ENCODE measurements at places on chromosomes 11 and 22. TPM values are rescaled to one million over a fixed set of nuclear protein-coding genes. Genes with fewer than 3 reads are reported as not detected.
A peak's percentile ranks its signal among the peaks of the same experiment; 100 is the strongest.

Gene TNNI2
- total RNA-seq = not detected

Gene SNX15
- total RNA-seq = 25.1 TPM

Gene GLB1L3
- total RNA-seq = not detected

Gene ARFGAP2
- 66.1 TPM for total RNA-seq

Gene YPEL4
- not detected for total RNA-seq

Gene BSX
- total RNA-seq = not detected

DNA sequence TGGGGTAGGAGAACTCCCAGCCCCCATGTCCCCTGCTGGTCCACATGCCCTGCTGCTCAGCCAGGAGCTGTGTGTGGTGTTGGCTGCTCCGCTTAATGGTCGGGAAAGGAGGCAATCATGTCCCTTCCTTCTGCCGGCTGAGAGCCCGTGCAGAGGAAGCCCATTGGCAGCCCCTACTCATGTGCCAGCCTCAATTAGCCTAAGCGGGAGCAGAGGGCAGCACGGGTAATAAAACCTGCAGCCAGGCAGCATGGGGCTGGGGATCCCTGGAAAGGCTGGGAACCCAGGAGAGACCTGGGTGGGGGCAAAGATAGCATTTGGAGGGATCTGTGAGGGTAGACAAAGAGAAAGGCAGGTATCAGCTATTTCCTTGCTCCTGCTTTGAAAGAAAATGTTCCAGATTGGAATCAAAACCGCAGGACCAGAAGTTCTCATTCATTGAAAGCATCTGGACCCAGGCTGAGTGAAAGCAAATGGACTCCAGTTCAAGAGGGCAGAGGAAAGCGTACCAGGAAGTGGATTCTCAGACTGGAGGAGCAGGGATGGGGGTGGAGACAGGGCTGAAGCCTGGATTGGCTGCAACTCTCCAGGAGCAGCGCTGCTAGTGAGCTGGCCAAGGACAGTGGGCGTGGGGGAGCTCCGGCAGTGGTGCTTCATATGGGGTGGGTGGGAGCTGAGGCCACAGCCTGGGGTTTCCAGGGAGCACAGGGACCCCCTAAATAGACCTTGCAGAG lies 103.4 kb upstream of the NECTIN1 start:
- no peak for DNase-seq

- DNase-seq = no peak
Measured at GRCh38 chr22:38038890-38039812, 18.1 kb upstream of the PICK1 start.

- no peak for DNase-seq
Measured at GRCh38 chr11:36485298-36486002, 24.6 kb downstream of the TRAF6 start.

DNA sequence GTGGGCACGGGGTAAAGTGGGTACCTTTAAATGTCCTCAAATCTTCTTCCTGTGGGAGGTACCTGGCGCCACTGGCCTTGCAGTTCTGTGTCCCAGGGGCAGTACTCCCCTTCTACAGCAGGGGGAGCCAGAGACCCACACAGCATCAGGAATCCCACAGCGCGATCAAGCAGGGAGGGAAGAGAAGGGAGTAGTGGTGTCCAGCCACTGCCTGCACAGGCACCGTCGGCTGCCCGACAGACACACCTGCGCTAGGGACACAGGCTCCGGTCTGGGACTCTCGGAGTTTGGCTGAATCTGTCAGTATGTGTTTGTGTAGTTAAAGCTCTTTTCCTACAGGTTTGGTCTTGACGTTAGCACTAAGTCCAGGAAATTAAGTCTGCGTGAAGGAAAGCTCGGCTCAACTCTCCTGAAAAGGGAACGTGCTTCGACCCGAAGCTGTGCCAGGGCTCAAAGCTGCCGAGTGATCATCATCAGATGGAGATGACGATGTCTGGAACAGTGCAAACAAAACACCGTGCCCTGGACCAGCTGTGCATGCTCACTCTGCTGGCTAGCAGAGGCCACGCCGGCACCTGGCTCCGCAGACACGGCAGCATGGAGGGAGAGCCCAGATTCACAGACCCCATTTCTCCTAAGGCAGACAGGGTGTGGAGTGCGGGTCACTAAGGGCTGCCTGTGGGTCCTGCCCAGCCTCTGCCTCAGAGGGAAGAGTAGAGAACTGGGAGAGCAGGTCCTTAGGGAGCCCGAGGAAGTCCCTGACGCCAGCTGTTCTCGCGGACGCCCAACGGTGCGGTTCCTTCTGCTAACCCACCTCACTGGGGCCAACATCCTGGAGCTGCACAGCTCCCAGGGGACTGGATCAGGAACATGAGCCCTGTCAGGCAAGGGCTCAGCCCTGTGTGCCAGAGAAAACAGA lies 56.0 kb upstream of the BID start:
- DNase-seq = peak; percentile 53

DNA sequence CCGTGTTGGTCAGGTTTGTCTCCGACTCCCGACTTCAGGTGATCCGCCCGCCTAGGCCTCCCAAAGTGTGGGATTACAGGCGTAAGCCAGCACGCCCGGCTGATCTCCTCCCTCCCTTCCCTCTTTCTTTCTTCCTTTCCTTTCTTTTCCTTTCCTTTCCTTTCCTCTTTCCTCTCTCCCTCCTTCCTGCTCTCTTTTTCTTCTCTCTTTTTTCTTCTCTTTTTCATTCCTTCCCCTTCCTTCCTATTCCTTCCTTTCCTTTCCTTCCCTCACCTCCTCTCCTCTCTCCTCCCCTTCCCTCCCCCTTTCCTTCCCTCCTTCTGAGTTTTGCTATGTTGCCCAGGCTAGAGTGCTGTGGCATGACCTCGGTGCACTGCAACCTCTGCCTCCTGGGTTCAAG lies 3.9 kb upstream of the ZDHHC5 start:
- no peak for DNase-seq

GRCh38 chr11:22199243-22199642 lies 6.4 kb downstream of the ANO5 start:
- no peak for DNase-seq

DNA sequence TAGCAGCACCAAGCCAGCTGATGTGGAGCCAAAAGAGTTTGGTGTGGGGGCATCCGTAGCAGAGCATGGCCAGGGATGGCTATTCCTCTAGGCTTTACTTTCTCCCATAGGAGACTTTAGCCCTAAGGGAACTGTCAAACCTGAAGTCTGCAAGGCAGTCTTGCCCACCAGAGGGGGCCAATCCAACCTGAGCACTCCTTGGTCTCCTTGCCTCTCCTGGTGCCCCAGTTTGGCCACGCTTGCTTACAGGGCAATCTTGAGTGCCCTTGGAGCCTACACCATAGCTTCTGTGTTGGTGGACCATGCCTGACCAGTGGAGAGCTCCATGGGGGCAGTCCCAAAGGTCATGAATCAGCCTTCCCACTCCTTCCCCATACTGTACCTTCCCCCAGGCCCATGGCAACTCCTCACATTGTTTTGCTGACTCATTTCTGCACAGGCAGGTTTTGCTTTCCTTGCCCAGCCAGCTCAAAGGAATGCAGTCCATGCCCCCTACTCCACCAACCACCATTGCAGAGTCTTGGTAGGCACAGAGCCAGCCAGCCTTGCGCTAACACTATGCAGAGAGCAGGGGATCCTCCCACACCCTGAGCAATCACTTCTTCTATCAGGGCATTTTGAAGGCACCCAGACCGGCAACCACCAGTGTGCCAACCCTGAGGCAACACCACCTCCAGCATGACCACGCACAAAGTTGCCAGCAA lies 1421.2 kb upstream of the RAG2 start:
- no peak for DNase-seq

- DNase-seq = no peak
Measured at GRCh38 chr11:65851811-65852507, 6.0 kb downstream of the CFL1 start.

GRCh38 chr11:113874581-113875233 lies 665 bp downstream of the USP28 start:
- DNase-seq = no peak

DNA sequence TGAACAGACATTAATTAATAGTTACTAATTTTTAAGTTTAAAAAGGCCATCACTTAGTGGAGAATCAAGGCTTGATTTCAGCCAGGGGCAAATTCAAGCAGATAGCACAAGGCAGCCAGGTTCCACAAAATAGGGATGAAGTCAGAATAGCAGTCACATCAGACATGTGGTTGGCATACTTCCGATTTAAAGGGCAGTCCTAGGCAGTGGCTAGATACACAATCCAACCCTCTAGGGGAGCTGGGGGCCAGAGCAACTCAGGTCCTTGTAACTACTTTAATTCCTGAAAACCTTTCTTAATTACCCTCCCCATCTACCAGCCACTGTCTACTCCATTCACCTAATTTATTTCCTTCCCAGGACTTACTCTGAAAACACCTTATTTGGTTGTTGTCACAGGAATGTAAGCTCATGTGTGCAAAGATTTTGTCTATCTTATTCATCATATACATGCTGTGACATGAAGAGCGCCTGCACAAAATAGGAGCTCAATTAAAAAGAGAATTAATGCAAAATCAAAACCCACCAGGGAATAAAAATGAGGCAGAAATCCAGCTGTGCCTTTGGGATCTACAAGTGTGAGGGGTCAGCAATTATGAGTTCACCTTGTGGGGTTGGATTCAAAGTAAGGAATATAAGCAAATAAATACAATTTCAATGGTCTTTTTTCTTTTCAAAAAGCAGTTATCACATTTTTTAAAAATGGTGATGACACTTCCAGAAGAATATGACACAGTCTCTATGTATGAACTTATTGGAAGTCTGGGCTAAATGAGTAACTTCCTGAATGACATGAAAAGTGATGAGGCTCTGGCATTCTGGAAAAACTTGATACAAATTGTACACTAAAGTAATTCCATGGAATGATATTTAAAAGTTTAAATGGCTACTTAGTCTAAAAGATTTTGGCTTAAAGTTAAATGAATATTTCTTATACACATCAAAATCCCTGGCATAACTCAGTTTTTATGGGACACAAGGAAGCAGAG lies 53.8 kb downstream of the COPB1 start:
- DNase-seq = no peak

- no peak for DNase-seq
Measured at GRCh38 chr22:40002935-40003715, 8.4 kb downstream of the FAM83F start.

DNA sequence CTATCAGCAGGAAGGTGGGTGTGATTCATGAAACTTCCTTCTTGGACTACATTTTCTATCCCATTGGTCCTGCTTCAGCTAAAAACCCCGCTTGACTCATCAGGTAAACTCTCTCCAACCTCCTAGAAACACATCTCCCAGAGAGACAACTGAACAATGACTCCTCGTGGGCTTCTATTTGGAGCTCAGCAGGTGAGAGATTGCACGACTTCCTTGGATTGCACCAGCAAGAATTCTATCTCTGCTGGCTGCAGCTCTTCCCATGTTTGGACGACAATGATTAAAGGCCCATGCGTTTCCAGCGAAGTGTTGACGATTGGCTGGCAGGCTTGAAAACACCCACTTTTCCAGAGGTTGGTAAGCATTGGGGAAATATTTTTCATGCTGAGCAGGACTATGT lies 216.1 kb upstream of the NTM start:
- no peak for DNase-seq

DNA sequence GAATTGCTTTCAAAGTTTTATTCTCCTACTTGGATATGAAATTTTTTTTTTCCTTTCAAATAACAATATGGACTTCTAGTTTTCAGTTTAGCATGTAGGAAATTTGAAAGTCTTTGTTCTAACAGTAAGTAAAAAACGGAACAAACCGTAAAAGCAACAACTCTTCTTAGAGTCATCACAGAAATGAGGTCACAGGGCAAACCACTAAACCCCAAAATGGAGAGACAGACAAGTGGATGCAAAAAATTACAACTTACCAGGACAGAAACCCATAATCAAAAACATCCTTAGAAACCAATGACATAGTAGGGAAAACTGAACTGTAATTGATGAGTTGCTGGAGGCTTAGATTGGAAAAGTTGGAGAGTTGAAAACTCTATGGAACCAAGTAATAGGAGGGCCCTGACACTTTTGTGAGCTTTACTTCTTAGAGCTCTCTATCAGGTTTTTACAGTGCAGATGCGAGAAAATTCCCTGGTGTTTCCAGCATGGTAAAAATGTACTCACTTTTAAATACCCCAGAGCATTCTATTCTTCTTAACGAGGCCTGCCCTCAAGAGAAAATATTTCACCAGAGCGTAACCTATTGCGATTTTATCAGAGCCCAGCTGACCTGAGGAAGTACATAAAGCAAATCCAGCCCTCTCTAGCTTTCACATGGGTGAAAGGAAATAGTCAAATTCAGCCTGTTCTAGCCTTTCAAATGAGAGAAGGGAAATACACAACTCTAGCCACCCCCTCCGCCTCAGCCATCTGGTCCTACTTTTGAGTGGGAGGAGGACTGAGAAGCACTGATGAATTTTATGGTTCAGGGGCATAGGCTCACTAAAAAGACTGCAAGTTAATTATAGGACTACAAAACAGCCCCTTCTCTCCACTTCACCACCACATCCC lies 39.1 kb downstream of the CASP12 start:
- no peak for DNase-seq

DNA sequence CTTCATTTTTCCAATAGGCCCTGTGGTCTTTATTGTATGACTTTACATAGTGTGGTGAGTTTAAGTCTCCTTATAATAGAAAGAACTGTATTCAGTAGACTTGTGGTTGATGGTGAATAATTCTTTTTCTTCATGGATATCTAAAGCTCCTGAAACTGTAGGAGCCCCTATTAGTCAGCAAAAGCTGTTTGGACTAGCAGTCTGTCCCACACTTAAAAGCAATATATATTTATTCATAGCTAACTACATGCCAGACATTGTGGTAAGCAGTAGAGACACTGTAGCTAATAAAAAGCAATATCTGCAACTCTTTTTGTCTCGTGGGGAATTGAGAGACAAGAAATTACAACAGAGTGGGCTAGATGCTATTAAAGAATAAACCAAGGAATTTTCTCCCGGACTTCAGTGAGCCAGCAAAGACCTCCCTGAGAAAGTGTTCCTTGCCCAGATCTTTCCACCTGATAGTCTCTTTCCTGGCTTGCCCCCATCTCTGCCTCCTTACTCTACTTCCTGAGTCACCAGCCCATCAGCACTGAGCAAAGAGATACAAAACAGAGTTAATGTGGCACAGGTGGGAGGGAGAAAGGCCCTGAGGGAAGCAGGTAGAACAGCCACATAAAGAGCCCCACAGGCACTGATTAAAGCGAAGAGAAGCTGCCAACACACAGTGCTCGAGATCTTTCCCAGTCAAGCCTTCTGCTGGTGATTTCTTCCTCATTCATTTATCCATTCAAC lies 1.4 kb upstream of the OR52W1 start:
- DNase-seq = no peak

DNA sequence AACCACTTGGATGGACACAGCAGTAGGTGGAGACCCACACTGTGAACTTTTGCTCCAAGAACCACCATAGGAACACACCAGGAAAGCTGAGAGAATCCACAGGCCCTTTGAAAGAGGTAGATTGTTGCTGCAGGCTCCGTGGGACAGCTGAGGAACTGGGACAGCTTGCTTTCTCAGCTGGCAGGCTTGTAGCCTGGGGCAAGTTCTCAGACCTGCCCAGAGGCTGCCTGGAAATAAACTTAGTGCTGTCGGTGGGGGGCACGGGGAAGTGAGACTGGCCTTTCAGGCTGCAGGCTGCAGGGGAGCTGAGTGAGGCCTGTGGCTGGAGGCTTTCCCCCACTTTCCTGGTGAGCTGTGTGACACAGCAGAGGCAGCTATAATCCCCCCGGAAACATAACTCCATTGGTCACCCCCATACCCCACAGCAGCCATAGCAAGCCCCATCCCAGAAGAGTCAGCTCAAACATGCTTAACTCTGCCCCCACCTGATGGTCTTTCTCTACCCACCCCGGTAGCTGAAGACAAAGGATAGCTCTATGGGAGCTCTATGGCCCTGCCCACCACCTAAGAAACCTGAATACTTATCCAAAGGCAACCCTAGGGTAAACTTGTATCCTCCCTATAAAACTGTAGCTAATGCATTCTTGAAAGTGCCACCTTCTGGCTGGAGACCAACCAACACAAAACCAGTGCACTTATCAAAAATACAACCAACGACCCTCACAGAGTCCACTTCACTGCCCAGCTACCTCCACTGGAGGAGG lies 21.4 kb upstream of the ACRV1 start:
- DNase-seq = no peak

Data from ascending aorta (tissue), 2 donors.